Pulmonary artery endothelial cell (primary cell): ENCODE measurements at places on chromosomes 3 and 15.

DNA sequence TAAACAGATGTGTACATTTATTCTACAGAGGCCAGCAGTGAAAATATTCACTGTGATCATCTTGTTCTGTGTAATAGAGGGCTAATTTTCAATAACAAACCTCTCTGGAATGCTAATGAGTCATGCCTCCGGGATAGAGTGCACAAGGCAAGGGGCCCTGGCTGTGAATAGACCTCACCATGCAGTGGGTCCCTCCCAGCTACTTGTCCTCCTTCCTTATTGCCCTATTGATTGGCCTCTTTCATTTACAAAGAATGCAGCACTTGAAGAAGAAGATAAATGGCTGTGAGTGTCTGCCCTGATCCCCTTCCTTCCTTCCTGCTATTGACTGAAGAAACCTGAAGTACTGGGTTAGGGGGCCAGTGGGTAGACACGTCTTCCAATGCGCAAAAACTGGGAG, 436.3 kb downstream of the WDR72 start:
- DNase-seq: no peak

GRCh38 chr3:14791343-14791945, 27.3 kb upstream of the FGD5 start:
- no peak for DNase-seq

- no peak for DNase-seq
Observed at GRCh38 chr15:55361048-55361447, 42.0 kb downstream of the PIGB start.

DNA sequence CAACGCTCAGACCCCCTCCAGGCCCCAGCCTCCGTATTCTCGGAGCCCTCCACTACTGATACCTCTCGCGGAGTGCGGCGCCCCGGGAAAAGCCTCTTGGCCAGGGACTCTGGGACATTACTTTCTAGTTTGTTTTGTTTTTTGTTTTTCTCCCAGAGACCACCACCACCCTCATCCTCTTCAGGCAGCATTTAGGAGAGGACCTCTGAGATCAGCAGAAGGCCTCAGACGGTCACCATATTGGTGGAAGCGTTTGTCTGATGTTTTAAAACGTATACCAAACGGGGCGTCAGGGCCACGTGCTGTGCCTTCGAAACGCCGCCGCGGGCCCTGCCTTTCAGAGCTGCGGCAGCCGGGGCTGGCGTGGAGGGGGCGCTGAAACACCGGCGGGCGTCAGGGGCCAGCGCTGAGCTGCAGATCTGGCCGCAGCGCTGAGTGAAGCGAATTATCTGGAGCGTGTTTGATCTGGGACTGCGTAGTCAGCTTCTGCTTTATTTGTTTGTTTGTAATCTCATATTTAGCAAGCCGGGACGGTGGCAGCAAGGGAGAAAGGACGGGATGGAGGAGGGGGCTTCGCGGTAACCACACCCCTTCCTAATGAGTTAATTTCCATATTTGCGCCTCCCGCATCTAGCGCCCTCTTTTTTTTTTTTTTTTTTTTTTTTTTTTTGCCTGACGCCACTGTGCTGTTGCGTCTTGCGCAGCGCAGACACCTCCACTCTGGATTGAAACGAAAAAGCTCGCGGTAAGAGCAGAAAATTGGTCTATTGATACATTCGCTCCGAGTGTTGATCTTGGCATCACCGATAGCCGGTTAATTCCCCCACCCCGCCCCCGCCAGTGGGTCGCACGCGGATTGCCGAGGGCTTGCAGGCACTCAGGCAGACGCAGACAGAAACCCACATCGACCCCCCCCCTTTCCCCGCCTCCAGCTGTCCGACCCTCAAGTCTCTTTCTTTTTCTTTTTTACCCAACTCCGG, 14.9 kb downstream of the SOX2 start:
- DNase-seq: no peak

DNA sequence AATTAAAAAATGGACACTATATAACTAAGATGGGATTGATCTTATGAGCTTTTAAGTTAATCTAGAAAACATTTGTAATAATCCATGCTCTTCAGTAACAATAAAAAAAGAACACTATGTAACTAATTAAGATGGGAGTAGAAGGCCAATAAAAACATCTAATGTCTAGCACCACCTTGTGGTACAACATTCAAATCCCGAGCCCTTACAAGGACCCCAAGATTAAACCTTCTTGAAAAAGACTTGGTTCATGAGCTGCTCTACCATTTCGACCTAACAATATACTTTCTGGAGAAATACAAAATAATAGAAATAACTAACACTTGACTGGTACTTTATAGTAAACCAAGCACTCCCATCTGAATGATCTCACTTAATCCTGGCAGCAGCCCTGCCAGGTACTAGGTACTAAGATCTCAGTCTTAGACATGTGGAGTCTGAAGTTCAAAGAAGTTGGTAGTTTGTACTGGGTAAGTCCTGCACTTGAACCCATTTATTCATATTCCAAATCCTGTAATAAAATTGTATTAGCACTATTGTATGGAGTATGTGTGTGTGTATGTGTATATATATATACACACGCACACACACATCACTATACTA, 21.8 kb downstream of the METTL6 start:
- DNase-seq: peak; percentile 46

DNA sequence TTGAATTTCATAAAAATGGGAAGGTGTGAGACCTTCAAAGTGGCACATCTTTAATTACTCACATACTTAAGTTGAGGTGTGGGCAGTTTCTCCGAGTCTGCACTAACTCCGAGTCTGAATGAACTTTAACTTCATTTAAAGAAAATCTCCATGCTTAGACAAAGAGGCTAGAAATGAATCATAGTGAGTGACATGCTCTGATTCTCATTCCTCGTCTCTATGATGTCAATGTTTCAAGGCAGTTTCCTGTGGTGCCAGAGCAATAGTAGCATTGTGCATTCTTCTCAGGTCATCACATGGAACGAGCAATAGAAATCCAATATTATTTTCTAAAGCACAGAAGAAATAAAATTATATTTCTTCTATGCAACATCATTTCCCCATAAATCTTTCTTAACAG, 224.8 kb downstream of the KCNMB2 start:
- no peak for DNase-seq

- DNase-seq: no peak
Observed at GRCh38 chr3:5136211-5136918, 14.3 kb downstream of the ARL8B start.

- DNase-seq: no peak
Observed at GRCh38 chr3:174533286-174533685, 325.8 kb upstream of the NAALADL2 start.

DNA sequence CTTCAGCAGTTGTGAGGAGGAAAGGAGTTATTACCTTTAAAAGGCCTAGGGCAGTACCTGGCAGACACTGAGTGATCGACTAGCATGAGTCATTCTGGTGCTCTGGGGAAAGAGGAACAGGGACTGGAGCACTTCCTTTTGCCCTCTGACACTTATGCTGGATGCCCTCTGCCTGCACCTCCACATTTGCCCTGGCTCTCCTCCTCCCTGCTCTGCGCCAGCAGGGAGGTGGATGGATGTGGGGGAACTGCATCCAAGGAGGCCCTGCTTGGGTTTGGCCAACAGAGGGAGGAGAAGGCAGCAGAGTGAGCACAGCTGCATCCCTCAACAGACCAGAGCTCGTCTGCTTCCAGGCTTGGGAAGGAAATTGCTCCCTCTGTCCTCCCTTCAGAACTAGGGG, 75.0 kb downstream of the SEMA5B start:
- no peak for DNase-seq

DNA sequence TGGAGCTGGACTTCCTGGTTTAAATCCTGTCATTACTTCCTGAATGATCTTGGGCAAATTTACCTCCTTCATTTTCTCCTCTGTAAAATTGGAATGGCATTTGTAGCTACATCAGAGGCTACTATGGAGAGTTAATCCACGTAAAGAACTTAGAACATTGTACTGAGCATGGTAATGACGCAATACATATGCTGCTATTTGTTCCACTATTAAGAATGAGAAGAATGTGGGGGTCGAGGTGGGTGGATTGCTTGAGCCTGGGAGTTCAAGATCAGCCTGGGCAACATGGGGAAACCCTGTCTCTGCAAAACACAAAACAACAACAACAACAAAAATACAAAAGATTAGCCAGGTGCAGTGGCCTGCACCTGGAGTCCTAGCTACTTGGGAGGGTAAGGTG, 250.6 kb downstream of the RYR3 start:
- DNase-seq: no peak

DNA sequence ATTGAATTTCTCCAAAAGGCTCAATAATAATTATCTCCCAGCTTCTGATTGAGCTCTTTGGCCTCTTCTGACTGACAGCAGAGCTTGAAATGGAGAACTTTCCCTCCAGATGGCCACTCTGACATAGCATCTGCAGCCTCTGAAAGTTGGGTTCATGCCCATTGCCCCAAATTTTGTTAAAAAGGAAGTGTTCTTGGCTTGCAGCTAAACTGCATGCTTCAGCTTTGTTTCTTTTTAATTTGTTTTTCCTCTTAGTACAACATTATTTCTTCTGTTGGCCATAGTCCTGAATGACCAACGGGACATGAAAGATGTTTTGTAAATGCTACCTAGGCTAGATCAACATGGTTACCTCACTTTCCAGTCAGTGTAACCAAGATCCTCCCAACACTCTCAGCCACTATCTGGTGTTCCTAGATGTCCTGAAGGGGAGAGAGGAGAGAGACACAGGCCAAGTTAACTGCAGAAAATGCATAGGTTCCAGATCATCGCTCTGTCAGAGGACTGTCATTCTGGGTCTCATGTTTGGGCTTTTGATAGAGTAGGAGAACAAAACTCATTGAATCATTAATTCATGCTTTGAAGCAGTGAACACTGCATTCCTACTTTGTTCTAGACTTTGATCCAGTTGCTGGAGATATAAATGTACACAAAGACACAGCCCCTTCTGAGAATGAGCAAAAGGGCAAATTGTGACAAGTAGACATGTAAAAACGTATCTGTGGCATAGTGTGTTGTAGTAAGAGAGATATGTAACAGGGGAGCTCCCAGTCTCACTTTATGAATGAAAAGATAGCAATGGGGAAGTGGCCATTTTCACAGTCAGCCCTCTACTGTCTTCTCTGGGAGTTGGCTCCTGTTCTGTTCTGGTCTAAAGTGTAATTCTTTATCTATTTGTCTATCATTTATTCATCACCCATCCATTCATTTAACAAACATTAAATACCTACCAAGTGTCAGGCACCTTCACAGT, 156.2 kb downstream of the ZNF621 start:
- DNase-seq: no peak

GRCh38 chr15:74265046-74265639, 29.0 kb downstream of the CCDC33 start:
- DNase-seq: no peak

GRCh38 chr3:136250903-136251460, 842 bp downstream of the PCCB start:
- peak; percentile 27 for DNase-seq

- no peak for DNase-seq
Observed at GRCh38 chr15:62412686-62413085, 247.6 kb upstream of the C2CD4B start.

GRCh38 chr3:121863801-121864200, 28.8 kb downstream of the EAF2 start:
- no peak for DNase-seq

DNA sequence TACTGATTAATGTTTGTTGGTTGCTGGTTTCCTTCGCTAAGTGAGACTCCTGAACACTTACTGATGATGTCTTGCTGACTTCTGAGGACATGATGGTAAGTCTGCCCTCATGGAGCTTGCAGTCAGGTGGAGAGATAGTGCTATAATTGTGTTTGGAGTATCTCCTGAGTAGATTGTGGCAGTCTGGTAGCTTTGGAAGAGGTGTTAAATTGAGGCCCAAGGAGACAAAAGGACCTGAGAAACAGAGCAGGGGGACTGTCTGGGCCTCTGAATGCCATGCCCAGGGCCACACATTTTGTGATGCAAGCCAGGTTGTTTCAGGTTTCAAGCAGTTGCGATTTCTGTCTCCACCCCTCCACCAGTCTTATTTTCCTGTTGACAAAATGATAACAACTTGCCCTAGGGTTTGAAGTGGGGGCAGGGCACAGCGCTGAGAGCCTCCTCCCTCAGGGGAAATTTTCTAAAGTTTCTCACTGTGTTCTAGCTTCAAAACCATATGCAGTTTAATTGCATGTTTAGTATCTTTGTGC, 16.7 kb downstream of the SMAD3 start:
- DNase-seq: no peak

DNA sequence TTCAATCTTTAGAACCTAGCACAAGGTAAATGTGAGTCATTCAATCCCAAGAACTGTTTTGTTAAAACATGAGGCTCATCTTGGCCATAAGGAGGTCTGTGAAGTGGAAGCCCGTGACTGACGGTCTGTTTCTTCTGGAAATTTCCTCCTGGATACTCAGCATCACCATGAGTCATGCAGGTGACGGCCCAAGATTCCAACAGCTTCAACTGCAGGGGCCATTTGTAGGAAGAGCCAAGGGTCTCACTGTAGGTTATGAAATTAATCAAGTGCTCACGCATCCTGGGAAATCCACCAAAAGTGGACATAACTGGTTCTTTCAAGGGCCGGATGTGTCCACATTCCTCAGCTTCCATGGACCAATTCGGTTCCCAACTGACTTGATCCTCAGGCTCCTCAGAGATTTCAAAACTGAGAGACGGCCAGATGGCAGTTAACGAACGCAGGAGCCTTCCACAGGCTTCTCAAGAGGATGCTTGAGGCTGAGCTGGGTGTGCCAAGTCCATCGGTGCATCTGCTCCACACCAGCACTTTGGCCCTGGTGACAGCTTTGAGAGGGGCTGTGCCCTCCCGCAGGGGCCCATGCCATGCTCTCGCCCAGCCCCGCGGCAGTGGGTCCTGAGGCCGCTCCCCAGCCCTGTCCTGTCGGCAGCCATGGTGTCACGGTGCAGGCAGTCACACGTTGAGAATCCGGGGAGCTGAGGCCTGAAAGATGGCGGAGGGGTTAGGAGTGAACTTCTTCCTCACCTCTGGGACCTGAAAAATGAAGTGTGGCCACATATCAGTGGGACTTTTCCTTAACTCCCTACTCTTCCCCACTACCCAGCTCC, 8.5 kb downstream of the MAP6D1 start:
- no peak for DNase-seq

GRCh38 chr3:188533612-188534357, 379.8 kb downstream of the LPP start:
- no peak for DNase-seq

- no peak for DNase-seq
Observed at GRCh38 chr15:74175271-74176191, 2.0 kb downstream of the ISLR start.

DNA sequence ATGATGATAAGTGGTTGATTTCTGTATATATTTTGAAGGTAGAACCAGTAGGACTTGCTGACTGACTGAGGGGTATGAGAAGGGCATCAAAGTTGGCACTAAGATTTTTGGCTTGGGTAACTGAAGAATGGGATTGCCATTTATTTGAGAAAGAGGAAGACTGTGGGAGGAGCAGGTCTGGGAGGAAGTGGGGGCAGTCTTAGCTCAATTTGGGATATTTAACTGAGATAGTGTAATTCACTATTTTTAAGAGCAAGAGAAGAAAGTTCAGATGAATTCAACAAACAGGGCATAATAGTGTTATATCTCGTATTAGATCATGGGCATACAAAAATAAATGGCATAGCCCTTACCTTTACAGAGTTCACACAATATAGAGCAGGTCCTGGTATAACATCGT, 1.7 kb downstream of the BUB1B start:
- DNase-seq: no peak

GRCh38 chr3:72745146-72745999, 102.9 kb downstream of the SHQ1 start:
- no peak for DNase-seq
